ENCODE measurements at places on chromosomes 2 and 18.

DNA sequence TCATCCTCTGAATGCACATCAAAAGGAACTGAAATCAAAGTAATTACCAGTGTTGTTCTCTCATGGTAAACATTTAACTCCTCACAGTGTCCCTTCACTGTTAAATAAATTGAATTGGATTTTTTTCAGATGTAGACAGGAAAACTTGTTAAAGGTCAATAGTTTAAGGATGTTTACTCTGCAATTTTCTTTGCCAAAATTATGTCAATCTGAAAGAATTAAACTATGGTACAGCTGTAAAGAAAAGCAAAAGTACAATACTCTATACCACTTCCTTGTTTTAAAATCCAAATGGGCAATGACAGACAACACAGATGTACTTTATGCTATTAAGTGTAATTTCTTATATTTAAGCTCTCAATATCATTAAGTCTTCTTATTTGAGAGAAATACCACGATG is 153.2 kb downstream of the WDPCP start:
- DNase-seq: no peak

DNA sequence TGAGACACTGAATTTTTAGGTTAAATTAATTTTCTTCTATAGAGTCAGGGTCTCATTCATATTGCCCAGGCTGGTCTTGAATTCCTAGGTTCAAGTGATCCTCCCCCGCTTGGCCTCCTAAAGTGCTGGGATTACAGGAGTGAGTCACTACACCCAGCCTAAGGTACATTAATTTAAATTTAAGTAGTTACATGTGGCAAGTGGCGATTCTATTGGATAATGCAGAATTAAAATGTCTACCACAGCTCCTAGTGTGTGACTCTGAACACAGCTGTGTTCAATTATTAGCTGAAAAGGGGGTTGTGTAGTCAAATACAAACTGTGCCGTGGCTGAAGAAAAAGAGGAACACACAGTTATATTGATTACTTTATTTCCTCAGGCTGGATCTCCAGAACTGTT is 2.2 kb upstream of the CAD start:
- no peak for DNase-seq

- no peak for DNase-seq
Observed at GRCh38 chr2:85438201-85439024, 19.9 kb downstream of the SH2D6 start.

- DNase-seq: no peak
Observed at GRCh38 chr18:69447886-69448285, 47.2 kb downstream of the DOK6 start.

DNA sequence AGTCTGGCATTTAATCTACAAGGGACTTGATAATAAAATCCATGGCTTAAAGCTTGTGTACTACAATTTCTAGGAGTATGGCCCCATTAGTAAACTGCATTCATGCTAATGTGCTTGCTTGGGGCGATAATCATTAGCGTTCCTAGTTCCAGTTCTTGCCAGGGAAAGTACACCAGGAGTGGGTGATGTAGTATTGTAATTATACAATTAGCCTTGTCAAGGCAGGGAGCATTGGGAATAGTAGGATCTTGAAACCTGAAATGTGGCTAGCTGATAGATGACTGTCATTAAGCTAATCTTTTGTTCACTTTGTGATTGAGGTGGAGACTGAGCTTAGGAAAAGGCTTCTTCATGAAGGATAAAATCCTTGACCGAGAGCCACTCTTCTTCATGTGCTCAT is 989.2 kb downstream of the CPS1 start:
- no peak for DNase-seq

GRCh38 chr2:164314148-164314547 is 307.1 kb downstream of the GRB14 start:
- DNase-seq: peak; percentile 26

- DNase-seq: no peak
Observed at GRCh38 chr2:223048519-223048918, 3.5 kb upstream of the KCNE4 start.

GRCh38 chr2:14626873-14627272 is 5.6 kb upstream of the LRATD1 start:
- DNase-seq: no peak

- DNase-seq: peak; percentile 3
Observed at GRCh38 chr2:16908656-16909055, 243.0 kb upstream of the CYRIA start.

GRCh38 chr2:217793566-217794132 is 209.1 kb downstream of the TNS1 start:
- DNase-seq: no peak

DNA sequence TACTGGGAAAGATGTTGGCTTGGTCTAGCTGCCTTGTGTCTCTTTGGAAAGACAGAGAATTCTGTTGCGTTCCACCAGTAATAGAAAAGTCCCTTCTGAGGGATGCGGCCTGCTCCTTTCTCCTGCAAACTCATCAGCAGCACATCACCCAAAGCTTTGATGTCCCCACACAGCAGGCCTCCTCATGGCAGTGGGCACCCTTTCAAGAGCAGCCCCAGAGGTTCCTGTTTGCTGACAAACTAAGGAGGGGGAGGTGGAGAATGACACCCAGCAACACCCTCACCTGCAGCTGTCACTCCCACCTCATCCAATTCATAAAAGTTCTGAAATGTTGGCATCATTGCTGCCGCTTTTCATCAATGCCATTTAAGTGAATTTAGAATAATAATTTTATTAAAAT is 556.6 kb downstream of the BCL11A start:
- DNase-seq: no peak

DNA sequence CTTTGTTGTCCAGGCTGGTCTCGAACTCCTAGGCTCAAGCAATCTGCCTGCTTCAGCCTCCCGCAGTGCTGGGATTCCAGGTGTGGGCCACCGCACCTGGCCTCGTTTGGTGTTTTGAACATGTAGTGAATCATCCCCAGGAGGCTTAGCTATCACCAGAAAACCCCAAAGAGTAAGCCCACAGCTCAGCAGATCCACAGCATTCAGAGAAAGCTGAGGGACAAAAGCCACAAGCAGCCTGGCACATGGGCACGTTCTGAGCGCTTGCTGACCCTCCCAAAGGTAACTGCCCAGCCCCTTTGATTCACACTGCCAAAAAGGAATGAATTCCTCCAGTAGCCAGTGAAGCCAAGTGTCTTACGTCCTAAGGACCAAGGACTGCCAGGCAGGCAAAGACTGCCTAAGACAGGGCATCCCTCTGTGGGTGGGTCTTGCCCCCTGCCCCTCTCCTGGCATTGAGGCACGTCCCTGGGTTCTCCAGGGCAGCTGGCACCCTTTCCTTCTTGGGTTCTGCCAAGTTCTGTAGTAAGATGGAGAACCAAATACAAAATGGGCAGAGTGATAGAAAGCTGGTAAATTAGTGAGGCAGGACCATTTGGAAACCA is 31.7 kb downstream of the MBP start:
- no peak for DNase-seq

- no peak for DNase-seq
Observed at GRCh38 chr2:235924675-235925063, 243.5 kb downstream of the GBX2 start.

DNA sequence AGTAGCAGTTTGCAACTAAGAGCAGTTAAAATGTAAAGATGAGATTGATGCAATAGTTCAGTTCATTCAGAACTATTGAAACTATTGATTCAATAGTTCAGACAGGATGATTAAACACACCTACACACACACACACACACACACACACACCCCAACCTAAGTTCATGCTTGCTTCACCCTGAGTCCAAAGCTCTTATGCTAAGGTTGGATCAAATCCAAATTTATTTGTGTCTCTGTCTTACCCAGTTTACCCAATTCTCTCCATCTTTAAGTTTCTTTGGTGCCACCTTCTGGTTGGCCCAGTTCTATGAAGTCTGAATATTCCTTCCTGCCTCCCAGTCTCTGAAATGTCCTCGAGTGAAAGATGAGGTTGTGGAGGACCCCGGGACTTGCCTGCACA is 5.1 kb downstream of the SERPINB8 start:
- DNase-seq: peak; percentile 42

GRCh38 chr18:79465392-79465991 is 69.8 kb downstream of the NFATC1 start:
- DNase-seq: no peak

DNA sequence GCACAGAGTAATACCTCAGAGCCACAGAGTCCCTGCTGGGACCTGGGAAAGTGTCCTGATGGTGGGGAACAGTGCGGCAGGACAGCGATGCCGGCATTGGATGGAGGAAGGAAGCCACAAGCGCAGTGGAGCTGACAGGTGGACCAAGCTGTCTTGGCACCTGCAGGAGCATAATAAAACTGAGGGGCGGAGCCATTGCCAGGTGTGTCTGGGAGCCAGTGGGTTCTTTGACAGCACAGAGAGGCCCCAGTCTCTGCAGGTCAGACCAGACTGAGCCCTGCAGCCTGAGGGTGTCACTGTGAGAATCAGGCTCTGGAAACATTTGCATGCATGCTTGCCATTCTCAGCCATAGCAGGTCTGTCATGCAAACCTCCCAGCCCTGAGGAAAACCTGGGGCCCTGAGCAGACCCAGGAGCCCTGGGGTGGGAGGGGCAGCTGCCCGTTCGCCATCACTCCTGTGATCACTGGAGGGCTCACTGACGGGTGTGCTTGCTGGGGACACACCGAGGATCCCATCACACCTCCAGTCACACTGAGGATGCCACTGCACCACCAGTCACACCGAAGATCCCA is 210.5 kb upstream of the HDAC4 start:
- DNase-seq: no peak

- no peak for DNase-seq
Observed at GRCh38 chr2:143946436-143947391, 573.2 kb downstream of the ZEB2 start.

DNA sequence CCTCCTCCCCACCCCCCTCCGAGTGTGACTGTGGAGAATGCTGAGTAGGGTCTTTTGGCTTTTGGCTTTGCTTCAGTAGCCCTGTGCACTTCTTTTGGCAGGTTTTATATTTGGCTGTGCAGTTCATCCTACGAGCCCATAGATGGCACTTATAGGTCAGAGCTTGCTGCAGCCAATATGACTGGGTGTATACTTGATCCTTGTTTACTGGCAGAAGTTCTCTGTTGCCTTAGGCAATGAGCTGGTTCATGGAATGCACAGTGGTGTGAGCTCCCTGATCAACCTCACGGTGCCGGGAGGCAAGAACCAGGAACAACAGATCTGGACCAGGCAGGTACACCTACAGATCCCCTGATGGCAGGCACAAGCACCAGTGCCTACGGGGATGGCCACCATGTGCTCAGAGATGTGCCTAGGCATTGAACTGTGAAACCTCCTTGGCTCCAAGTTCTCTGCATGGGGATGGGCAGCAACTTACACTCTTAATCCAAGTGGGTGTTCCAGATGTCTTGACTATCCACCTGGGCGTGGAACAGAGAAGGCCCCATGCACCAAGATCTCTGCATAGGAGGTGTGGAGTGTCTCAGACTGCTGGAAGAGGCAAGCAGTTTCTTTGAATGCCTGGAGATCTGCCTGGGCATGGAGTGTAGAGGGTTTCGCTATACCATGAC is 190.4 kb downstream of the KIAA1328 start:
- DNase-seq: peak; percentile 7

GRCh38 chr2:80670763-80671162 is 366.2 kb upstream of the LRRTM1 start:
- DNase-seq: no peak

DNA sequence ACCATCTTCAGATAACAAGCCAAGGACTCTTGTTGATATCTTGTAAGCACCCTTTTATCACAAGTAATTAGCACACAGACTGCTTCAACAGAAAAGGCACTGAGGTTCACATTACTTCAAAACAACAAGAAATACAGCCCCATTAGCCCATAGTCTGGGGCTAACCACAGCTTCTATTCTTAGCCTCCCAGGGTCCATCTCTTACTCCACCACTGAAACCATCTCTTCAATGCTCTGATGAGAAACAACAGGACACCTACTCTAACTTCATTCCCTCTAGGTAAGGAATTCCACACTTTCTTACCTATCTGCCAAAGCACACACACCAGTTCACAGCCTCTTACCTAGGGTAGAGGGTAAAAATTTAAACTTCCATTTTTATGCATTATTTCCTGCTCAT is 26.4 kb upstream of the CYTIP start:
- no peak for DNase-seq

DNA sequence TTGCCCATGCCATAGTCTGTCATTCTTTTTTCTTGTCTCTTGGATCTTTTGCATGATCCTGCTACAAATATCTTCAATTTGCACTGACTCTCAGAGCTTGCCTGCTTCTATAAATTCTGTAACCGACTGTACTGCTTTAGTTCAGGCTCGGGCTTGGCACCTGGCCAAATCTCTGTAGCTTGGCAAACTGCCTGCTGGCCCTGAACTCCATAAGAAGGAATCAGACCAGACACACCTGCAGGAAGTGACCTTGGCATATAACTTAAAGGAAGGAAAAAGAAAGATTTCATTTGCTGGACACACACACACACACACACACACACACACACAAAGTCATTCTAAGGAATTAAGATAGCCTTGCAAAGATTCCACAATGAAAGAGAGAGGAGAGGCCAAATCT is 291.2 kb upstream of the DDX18 start:
- peak; percentile 23 for DNase-seq

DNA sequence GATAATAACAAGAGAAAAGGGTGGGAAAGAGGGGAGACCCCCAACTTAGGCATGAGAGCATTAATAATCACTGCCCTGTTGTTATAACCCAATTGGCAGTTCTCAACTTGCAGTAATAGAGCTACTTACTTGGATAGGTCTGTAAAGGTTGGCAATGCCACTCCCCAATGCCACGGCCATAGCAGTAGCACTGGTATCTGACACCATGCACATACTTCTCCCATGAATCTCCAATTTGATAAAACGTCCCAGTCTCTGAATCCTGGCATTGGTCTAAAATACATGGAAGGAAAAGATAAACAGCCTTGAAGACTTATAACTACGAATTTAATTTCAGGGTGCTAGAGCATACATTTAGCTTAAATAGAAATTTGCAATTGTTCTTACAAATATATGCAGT is 16.8 kb downstream of the FN1 start:
- DNase-seq: no peak

DNA sequence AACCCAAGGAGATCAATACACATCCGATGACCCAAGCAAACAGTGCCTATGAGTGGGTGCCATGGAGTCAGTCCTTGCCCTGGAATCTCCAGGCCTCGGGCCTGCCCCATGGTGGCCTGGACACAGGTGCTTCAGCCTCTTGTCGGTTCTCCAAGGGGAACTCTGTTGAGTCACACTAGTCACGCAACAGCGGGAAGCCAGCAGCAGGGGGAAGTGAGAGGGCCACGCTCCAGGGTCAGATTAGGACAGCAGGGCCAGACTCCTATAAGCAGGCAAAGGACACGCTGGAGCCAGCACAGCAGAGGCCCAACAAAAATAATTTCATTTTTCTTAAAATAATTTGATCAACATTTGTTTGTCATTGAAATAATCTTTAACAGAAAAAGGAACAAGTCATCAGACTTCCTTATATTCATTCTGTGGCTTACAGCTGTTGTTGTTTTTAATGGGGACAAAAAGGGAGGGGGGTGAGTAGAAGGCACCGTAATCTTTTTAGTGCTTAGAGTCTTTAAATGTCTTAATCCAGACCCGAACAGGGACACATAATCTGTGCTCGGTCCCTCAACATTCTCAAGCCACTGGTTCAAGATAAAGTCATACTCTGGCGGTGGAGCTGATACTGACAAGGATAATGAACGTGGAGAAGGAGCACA is 16.4 kb upstream of the ARMC9 start:
- DNase-seq: peak; percentile 33
